ENCODE measurements at places on chromosomes 1 and 21.

GRCh38 chr1:12166834-12167492 lies at the start of gene TNFRSF1B:
Gene TNFRSF1B, plus strand, starts transcription at chr1:12166991. Its CDS starts 101 bp downstream, at chr1:12167092.
- DNase-seq = peak; percentile 87

DNA sequence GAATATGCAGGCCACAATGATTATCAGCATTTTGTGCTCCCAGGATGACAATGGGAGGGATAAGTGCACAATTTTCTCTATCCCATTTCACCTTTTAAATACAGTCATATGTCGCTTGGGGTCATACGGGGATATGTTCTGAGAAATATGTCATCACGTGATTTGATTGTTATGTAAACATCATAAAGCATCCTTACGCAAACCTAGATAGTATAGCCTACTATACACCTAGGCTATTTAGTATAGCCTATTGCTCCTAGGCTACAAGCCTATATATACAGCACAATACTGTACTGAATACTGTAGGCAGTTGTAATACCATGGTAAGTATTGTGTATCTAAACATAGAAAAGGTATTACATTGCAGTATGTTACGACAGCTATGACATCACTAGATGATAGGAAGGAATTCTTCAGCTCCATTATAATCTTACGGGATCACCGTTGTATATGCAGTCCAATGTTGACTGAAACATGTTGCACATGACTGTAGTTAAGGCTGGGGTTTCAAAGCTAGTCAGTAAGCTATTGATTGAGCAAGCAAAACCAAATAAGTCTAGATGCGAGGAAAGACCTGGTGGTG lies 18.9 kb downstream of the RUSC1 start:
- no peak for DNase-seq

DNA sequence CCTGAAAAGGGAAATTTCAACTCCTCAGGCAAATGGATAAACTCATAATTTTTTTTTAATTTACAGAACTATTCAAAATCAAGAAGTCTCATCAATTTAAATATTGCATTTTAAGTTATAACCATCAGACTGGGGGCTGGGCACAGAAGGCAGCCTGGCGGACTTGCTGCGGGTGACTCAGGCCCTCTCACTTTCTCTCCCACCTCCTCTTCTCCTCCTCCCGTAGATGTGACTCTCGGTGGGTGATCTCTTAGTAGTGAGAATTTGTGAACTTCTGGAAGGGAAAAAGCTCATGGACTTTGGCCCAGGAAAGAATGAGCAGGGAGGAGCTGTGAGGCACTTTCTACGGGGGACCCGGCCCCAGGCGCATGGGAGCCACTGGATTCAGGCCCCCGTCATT lies 32.9 kb downstream of the CLIC6 start:
- no peak for DNase-seq

DNA sequence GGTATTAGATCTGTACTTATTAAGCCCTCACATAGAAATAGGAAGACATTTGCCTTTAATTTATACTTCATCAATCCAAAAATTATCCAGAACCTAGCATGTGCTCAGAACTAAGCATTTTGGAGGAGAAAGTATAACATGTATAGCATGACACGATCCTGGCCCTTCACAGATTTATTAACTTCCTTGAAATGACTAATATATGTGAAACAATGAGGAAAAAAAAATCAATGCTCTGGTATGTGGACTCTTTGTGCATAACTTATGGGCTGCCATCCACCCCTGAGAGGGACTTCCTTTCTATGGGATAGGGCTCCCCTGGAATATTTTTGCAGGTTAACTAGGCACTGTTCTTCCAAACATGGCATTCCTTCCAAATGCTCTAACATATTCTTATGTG lies 36.6 kb downstream of the CCDC185 start:
- no peak for DNase-seq

DNA sequence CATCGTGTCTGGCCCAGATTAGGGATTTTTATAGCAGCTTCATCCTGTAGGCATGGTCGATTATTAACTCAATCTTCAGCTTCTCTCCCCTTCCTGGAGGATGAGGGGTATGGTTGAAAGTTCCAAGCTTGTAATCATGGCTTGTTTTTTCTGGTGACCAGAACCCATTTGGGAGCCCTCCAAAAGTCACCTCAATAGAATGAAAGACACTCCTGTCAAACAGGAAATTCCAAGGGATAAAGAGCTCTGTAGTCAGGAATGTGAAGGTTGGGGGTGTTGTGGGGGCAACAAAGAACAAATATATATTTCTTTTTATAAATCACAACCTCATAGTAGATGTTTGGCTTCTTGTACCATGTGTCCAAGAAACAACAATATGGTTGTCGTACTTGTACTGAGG lies 212.7 kb upstream of the ESRRG start:
- no peak for DNase-seq

- DNase-seq = no peak
These were observed 59.6 kb downstream of the CC2D1B start for GRCh38 chr1:52306227-52307006.

DNA sequence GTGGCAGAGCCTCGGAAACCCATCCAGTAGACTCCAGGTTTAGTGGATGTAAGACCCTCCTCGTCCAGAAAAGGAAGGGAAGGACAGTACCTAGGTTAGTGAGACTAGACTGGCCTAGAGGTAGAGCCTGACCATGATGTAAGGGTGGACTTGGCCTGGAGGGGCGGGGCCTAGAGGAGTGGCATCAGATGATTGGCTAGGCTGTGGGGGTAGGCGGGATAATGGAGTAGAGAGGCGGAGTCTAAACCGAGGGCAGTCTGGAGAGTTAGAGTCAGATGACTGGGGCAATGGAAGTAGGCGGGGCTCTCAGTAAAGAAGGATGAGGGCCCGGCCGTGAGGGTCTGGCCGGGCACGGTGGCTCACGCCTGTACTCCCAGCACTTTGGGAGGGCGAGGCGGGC lies 70.1 kb downstream of the EPHB2 start:
- peak; percentile 88 for DNase-seq

All from GM23338 (cell line).